NCI-H146 (cell line): ENCODE measurements at places on chromosomes 2 and 18.

DNA sequence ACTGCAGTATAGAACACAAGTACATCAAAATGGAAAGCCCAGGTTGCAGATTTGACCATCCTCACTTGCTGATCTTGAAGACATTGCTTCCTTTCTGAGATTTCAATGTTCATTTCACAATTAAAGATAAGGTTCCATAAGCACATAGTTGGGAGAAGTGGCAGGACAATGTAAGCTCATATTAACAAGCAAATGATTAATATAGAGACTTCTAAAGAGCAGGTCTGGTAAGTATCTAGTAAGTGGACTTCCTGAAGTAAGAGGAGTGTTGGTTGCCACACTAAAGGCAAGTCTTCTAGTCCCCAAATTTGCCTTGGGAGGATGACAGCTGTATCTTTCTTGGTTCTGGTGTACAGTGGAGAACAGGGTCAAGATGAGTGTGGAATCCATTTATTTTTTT is 1.4 kb upstream of the PTPRM start:
- no peak for DNase-seq

DNA sequence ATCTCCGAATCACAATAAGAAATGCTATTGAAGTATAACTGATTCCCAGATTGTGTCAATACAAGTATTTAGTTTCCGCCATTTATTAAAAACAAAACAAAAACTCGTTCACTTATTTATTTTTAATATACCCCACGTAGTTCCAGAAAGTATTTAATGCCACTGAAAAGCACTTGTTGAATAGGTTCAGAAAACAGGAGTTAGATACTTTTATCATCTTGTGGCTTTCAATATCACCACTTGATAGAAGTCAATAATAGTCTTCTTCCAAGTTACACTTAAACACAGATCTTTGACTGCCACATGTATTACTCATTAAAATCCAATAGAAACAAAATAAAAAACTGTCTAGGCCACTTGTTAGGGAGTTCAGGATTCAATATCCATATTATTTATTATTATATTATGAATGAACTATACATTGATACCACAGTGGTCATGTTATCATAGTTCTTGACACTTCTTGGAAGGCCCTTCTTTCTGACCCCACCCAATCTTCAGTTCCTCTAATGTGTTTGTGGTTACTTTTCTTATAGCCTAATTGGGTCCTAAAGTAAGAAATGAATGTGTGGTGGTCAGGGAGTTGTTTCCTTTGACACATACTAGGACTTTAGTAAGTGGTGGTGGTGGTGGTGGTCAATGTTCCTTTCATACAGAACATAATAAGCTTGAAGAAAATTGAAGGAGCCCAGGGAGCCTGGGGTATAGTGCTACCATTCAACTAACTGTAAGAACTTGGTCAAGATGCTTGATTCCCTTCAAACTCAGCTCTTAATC is 221.3 kb upstream of the ITGA4 start:
- DNase-seq, result no peak

GRCh38 chr2:156331572-156332283 is 793 bp downstream of the NR4A2 start:
- peak; percentile 53 for DNase-seq

DNA sequence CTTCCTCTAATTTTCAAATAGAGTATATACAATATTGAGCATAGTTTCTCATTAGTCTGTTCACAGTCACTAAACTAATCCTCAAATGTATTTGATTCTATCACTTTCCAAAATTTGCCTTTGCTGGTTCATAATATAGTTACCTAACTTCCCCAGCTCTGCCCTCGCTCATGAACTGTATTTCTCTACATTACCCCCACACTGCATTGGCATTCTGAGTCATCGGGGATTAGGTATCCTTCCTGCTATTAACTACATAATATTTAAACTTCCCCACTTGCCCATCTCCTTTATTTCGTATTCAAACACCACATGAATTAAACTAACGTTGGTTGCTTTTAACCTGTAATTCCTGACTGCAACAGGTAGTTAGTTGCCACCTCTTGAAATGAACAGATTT is 14.8 kb upstream of the CLASP1 start:
- no peak for DNase-seq

- no peak for DNase-seq
These were observed 26.2 kb upstream of the PMAIP1 start for GRCh38 chr18:59873641-59874040.

- no peak for DNase-seq
These were observed 8.8 kb downstream of the FOSL2 start for GRCh38 chr2:28401411-28401810.

DNA sequence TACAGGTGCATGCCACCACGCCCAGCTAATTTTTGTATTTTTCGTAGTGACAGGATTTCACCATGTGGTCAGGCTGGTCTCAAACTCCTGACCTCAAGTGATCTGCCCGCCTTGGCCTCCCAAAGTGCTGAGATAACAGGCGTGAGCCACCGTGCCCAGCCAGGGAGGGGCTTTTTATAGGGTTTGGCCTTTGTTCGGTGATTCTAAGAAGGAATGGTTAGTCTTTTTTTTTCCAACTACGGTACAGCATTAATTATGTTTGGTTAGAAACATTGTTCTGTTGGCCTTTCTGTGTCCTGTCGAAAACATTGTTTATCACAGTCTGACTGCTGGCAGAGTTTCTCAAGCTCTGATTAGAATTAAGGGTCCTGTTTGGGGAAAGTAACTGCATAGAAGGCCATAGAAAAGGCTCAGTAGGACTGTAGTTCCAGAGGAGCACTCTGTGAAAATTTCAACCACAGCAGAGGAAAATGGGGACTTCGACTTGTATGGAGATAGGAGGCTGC is 19.3 kb upstream of the SMCHD1 start:
- DNase-seq, result no peak

GRCh38 chr2:110099038-110099425 is 16.6 kb downstream of the MALL start:
- DNase-seq, result no peak

- DNase-seq, result no peak
These were observed 44.7 kb downstream of the THSD7B start for GRCh38 chr2:136809998-136810397.

- no peak for DNase-seq
These were observed 47.6 kb upstream of the SLC30A6 start for GRCh38 chr2:32118055-32118454.

DNA sequence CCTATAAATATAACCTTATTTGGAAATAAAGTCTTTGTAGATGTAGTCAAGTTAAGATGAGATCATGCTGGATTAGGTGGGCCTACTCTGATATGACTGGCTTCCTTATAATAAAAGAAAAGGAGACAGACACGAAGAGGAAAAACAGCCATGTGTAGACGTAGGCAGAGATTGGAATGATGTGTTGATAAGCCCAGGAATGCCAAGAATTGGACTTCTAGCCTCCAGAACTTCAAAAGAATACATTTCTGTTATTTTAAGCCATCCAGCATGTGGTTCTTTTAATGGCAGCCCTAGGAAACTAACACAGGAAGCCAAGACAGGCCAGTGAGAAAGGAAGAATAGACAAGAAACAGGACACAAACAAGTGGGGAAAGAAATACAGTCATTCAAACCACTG is 68.6 kb downstream of the NYAP2 start:
- DNase-seq, result no peak

- DNase-seq, result peak; percentile 75
These were observed 218.4 kb downstream of the CDH20 start for GRCh38 chr18:61551586-61551985.

- no peak for DNase-seq
These were observed 39.7 kb downstream of the NCOA1 start for GRCh38 chr2:24530796-24531195.

GRCh38 chr2:66661253-66662173 is 226.6 kb downstream of the MEIS1 start:
- no peak for DNase-seq

GRCh38 chr2:154243685-154244084 is 372.0 kb downstream of the GALNT13 start:
- DNase-seq, result no peak

GRCh38 chr2:181357979-181358378 is 99.2 kb upstream of the ITGA4 start:
- no peak for DNase-seq

- DNase-seq, result no peak
These were observed 410.6 kb upstream of the FIGN start for GRCh38 chr2:164146441-164146840.

- no peak for DNase-seq
These were observed 10.7 kb downstream of the RMP24 start for GRCh38 chr18:35983147-35983546.

DNA sequence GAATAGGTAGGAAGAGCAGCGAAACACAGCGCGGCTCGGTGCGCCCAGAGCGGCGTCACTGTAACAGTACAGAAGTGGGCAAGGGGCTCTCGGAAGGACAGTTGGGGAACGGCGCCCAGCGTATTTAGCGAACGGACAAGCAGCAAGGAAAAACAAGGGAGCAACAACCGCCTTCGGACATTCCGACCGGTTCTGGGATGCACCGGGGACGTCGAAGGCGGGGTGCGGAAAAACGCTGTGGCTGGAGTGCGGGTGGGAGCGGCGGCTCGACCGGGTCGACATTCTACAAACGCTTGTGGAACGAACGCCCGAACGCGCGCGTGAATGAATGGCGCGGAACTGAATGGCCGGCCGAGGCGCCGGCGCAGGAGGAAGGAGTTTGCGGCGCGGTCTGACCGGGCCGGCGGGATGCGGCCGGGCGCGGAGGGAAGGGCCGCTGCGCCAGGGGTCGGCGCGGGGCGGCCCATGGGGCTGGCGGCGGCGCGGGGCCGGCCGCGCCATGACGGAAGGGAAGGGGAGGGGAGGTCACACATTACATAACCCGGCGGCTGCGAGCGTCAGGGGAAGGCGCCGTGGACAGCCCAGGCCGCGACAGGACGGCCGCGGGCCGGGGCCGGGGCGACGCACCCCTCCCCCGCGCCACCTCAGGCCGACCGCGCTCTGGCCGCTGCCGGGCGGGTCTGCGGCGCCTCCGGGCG is 605 bp downstream of the REV1 start:
- DNase-seq, result peak; percentile 70

DNA sequence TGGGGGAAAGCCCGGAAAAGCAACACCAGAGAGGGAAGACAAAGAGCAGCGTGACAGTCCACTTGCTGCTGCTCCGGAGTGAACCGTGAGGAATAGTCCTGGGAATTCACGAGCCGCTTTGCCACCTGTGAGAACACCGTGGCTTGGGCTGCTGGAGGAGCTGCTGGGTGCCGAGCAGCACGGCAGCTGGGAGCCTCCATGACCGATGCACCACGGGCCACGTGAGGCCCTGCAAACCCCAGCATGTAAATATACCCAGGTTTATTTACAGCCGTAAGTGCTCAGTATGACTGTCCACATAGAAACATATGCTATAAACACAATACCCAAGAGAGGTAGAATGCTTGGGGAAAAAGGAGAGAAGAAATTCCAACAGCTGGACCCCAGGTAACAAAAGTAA is 65.1 kb downstream of the SMIM21 start:
- DNase-seq, result peak; percentile 72

GRCh38 chr2:233219848-233220247 is 31.6 kb upstream of the ATG16L1 start:
- DNase-seq, result no peak

DNA sequence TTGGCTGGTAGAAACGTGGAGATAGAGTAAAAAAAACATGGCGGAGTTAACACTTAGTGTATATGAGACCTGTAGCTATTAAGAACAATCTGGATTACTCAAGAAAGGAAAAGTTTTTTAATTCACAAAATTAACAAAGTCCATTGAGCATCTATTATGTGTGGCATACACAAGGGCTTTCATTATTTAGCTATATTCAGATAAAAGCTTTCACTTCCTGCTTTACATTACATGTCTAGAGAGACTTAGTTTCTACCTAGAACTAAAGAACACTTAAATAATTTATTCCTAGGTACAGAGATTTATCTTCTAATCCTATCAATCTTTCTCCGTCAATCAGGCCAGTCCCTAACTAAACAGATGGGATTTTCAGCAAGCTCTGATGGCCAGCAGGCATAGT is 196.0 kb upstream of the SLC39A10 start:
- no peak for DNase-seq

DNA sequence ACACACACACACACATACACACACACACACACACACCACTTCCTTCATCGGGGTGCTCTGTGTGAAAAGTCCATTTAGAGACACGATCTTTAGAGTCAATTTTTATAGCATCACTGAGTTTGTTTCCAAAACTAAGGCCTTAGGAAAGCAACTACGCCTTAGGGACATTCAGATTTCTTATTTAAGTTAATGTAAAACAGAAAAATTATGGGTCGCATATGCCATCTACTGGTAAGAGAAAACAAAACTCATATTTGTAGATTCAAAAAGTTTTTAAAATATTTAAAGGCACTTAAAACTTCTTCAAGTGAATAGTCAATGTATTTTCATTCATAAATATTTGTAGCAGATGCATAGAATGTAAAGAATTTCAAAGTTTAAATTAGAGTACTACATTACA is 166.2 kb downstream of the ATAD2B start:
- peak; percentile 8 for DNase-seq

GRCh38 chr2:16200554-16201193 is 260.3 kb downstream of the MYCN start:
- DNase-seq, result no peak

DNA sequence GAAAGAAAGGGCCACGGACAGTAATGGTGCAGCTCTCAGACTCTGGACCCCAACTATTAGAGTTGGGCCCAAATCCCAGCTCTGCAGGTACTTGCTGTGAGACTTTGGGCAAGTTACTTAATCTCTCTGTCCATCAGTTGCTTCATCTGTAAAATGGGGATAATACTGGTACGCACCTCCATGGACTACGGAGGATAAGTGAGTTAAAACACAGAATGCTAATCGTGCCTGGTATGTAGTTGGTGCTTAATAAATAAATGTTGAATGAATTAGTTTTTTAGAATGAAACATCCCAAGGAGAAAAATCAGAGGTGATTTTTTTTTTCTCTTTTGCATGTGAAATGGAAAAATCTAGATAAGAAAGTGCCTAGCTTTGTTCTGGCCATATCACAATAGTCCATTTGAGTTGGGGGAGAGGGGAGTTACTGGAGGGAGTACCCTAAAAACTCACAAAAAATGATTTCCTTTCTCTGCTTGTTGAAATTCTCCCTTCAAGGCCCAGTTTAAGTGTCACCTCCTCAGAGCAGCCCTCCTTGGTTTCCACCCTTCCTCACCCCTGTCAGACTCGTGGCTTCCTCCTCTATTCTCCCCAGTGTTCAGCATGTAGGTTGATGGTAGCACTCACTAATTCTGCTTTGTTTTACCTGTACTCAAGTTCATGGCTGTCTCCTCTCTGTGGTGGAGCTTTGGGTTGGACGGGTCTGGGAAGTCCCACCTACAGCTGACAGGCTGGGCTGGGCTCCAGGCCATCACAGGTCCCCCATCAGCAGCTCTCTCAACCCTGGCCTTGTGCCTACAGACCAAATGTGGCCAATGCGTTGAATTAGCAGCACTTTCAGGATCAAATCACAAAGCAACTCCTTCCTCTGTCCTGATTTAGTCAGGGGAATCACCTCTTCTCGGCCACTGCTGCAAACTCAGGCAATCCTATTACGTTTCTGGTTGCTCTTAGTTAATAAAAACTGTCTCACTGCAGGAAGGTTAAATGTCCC is 92.8 kb upstream of the TAF1B start:
- DNase-seq, result no peak

- no peak for DNase-seq
These were observed 171.1 kb upstream of the NRP2 start for GRCh38 chr2:205511221-205511620.

- no peak for DNase-seq
These were observed 1096.8 kb upstream of the ACVR2A start for GRCh38 chr2:146748046-146748445.
